ENCODE measurements at places on chromosomes 6 and 20.

- no peak for DNase-seq
Observed at GRCh38 chr6:155303361-155303870, 10.9 kb downstream of the TFB1M start.

GRCh38 chr6:38350942-38351341 is 288.8 kb downstream of the BTBD9 start:
- DNase-seq: no peak

- no peak for DNase-seq
Observed at GRCh38 chr6:154672086-154672485, 61.1 kb upstream of the SCAF8 start.

DNA sequence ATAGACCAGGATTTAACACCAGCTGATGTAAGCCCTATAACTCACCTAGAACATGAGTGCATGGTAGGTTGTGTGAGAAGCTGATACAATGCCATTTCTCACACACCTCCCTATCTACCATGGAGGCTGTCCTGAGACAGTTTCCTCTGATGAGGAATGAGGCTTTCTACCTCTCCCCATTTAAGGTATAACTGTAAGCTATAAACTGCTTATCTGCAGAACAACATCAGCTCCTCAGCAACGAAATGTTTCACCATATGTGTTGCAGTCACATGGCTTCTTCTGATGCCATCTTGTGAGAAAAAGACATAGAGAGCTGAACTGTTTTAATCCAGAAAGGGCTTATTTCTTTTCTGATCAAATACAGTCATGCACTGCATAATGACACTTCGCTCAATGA is 20.7 kb downstream of the ZKSCAN3 start:
- no peak for DNase-seq

GRCh38 chr6:18586133-18586532 is 199.0 kb downstream of the RNF144B start:
- no peak for DNase-seq

DNA sequence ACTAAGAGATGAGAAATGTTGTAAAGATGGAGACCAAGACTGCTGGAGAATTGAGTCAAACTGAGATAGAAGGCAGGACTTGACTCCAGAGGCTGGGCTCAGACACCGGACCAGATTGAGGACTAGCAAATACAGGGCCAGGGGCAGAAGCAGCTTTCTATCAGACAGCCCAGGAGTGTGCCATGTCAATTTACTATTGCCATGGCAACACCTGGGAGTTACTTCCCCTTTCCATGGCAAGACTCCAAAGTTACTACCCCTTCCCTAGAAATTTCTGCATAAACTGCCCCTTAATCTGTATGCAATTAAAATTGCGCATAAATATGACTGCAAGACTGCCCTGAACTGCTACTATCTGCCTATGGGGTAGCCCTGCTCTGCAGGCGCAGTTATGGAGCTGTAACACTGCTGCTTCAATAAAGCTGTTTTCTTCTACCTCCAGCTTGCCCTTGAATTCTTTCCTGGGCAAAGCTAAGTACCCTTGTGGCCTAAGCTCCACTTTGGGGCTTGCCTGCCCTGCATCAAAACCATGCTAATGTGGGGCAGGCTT is 90.1 kb upstream of the EDN1 start:
- no peak for DNase-seq

DNA sequence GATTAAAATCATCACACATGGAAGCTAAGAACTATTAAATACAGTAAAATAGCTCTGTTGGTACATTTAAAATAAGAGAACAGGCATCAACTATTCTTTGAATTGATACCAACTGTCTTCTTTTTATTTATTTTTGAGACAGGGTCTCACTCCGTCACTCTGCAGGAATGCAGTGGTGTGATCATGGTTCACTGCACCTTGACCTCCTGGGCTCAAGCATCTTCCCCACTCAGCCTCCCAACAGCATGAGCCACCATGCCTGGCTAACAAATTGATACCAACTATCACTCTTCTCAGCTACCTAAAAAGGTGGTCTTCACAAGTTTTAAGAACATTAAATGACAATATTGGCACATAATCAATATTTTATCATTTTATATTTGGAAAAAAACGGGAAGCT is 7.8 kb upstream of the PNISR start:
- DNase-seq: no peak

GRCh38 chr6:123017104-123017682 is 21.2 kb downstream of the CLVS2 start:
- DNase-seq: no peak

GRCh38 chr6:167941822-167942221 is 55.6 kb upstream of the KIF25 start:
- DNase-seq: no peak

DNA sequence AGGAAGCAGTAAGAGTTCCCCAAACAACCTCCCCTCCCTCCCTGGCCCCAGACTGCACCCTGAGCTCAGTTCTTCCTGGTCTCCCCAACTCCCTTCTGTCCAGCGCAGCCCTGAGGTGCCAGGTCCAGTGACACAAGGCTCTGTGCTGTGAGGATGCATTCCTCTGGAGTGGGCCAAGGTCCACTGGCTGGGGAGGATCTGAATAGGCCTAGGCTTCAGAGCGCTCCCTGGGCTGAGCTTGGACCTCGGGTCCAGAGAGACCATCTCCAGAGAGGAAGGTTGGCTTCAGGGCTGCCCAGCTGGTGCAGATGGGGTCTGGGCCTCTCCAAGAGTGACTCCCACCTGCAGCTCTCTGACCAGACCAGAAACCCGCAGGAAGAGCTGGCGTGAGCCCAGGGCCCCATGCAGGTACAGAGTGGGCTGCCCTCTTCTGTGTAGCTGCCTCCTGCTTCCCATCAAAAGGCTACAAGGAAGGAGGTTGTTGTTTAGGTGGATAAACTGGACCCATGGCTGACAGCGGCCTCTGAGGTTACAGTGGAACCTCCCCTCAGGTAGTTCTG is 52.3 kb upstream of the MLN start:
- no peak for DNase-seq

DNA sequence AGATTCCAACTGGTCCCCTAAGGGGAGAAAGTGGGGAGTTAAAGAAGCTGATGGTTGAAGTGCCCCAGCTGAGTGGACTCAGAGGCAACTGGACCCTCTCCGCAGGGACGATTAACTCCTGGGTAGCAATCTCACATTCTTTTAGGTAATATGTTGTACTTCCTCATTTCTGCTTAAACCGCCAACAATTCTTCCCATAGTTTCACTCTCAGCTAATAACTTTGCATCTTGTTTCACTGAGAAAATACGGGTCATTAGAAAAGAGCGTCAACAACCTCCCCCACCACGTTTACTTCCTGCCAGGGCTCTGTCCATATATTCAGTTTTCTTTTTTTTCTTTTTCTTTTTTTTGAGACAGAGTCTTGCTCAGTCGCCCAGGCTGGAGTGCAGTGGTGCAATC is 39.5 kb upstream of the CHD6 start:
- no peak for DNase-seq

DNA sequence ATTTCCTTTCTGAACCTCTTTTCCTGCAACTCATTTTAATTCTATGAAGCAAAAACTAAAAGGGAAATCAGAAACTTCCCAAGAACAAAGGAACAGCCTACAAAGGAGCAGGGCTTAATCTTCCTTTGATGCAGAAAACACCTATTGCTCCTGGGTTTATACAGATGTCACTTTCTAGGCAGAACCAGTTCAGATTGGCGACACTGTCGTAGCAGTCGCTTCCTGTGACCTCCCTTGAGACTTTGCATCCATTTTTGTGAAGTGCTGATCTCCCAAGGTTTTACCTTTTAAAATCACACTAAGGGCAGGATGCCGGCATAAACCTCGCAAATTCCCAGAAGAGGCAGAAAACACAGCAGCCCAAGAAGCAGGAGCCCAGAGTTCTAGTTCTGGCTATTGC is 40.1 kb downstream of the JAG1 start:
- no peak for DNase-seq

DNA sequence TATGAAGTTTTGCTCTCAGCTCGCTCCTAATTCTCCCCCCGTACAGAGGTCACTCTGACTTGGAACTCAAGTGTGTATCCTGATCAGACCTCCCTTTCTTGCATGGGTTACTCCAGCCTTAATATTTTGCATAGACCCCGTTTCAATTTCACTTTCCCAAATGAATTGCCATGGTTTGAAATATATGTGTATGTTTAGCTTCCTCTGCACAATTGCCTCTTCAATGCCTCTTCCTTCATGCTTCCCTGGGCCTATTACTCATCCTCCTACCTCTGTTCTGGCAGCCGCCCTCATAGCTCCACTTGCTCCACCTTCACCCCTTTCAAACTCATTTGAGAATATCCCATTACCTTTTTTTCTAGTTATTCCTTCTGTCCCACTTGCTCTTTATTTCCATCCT is 90.0 kb upstream of the SAMD5 start:
- DNase-seq: no peak

DNA sequence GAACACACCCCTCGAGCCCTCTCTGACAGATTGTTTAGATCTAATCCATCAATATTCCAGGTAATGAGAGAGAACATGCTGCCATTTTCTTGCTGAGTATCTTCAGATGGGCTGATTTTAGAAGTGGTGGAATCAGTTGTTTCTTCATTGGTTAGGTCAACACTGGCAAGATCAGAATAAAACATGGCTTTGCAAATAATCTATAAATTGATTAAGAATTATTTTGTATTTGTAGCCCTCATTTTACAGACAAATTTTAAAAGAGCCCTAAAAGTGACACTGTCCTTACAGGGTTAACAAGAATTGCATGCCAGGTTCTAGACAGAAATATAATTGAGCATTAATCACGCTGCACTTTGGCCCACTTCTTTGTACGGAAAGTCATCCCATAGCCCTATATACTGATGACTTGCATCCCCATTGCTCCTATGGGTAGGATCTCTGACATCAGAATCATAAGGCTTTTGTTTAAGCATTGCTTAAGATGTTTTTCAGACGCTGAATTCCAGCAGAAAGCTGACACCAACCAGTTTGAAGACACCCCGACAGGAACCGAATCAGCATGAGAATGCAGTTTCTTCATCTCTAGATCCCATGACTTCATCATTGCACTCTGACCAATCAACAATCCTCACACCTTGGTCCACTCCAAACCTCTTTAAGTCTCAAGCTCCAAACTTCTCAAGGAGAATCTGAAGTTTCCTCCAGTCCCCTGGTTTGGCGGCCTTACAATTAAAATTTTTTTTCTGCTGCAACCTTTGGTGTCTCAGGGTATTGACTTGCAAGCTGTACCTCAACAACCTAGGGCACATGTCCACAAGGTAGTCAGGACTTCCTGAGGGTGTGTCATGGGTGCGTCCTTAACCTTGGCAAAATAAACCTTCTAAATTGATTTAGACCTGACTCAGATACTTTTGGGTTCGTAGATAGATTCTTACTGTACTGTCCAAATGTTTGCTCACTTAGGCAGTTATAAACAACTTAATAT is 7.8 kb downstream of the TDP2 start:
- no peak for DNase-seq

- DNase-seq: no peak
Observed at GRCh38 chr20:24612799-24613775, 143.7 kb downstream of the SYNDIG1 start.

DNA sequence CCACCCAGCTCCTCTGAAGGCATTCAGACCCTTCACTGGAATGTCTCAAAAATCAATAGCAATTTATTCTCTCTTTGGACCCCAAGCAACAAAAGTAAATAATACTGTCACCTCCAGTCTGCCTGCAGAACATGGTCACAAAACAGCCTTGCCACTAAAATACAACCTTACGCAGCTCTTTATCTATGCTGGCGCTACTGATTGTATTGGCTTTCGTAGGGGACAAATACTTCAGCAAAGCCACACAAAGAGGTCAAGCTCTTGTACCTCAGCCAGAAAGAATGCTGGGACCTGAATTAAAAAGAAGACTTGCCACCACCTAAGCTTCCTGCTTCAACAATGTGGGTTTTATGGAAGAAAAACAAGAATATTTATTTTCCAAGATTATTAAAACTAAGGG is 57.2 kb downstream of the PRKN start:
- no peak for DNase-seq

DNA sequence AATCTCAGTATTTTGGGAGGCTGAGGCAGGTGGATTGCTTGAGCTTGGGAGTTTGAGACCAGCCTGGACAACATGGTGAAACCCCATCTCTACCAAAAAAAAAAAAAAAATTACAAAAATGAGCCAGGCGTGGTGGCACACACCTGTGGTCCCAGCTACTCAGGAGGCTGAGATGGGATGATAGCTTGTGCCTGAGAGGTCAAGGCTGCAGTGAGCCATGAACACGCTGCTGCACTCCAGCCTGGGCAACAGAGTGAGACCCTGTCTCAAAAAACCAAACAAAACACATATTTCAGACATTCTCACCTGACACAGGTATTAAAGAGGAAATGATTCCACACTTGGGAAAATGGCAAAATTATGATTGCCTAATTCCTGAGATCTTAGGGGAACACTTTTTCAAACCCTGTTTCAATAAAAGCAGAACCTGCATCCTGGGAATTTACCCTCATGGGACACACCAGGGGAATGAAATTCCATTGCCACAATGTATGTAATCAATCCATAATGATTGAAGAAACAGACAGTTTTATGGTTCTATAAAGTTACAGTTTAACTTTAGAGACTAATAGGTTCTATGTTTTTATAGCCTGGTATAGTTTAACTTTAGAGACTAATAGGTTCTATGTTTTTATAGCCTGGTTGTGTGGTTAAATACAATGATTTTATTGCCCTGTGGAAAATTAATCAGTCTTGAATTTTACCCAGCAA is 29.6 kb upstream of the DNAAF9 start:
- no peak for DNase-seq

- no peak for DNase-seq
Observed at GRCh38 chr6:21587961-21588480, 5.5 kb upstream of the SOX4 start.

All from stimulated activated CD4-positive, alpha-beta T cell treated with anti-CD3 and anti-CD28 coated beads, Interleukin-4, amount 100 ng/mL, for 48 hours (primary cell).